ENCODE measurements at places on chromosomes 1 and 21.

GRCh38 chr1:210332719-210333398 lies 4.2 kb downstream of the HHAT start:
- H3K4me3 ChIP-seq: no peak overlapping the region
- H3K4me1 ChIP-seq: peaks cover 31% of the 10 kb centered on the region
- no peak overlapping the region for H3K27ac ChIP-seq

DNA sequence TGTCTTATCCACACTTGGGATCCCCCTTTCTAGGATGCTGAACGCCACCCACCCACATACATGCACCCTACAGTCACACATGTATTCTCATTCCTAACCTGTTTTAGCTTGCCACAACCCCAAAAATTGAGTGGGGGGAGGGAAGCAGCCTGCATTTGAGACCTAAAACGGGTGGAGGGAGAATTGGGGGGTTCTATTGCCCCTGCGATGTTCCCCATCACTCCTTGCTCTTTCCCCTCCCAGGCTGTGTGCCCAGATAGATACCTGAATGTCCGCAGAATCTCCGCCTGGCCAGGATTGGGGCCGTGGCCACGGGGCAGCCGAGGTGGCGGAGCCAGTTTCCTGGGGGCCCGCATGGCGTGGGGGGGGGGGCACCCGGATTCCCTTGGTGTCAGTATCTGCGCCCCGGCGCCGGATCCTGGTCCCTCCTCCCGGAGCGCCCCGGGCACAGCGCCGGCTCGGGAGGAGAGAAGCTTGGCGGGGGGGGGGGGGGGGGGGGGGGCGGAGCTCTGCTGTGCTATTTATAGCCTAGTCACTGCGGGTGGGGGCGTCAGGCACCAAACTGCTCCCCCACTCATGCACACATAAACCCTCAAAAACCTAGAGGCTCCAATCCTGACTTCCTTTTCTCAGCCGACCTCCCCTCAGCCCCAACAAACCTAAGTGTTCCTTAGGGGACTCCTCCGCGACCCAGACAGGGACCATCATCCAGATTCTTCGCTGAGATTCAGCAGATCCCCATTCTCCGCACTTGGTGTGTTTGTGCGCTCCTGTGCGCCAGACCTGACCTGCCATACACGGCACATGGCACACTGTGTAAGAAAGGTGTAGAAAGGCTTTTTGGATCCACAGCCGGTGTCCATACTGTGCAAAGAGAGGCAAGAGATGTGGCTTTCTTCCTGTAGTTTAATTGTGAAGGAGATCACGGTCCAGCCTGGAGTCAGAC lies 1.9 kb downstream of the ANKRD34A start:
- peak overlapping the region; percentile 56 for H3K4me3 ChIP-seq
- peak overlapping the region; percentile 91 for H3K27ac ChIP-seq
- no peaks in the 10 kb centered on the region for H3K36me3 ChIP-seq
- DNase-seq: peak; percentile 38
- H3K27me3 ChIP-seq: no peaks in the 10 kb centered on the region

GRCh38 chr1:235566084-235566483 lies 61.8 kb upstream of the B3GALNT2 start:
- no peak for DNase-seq
- no peaks in the 10 kb centered on the region for H3K4me1 ChIP-seq
- H3K4me3 ChIP-seq: no peak overlapping the region
- H3K27ac ChIP-seq: no peak overlapping the region
- H3K36me3 ChIP-seq: no peaks in the 10 kb centered on the region

DNA sequence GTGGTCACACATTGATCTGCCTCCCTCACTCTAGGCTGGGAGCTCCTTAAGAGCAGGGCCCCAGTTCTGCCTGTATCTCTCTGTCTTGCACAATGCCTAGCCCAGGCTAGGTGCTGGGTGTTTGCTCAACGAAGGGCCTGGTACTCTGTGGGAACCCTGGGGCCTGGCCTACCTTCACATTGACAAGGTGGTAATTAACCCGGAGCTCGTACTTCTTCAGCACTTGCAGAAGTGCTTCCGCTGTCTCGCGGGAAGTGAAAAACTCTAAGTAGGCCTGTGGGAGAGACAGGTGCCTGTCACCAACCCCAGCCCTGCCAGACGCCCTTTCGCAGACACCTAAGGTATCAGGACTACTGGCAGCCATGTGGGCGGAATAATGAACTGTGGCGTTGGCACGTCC lies 13.7 kb downstream of the MTHFR start:
- H3K4me3 ChIP-seq: no peak overlapping the region
- DNase-seq: peak; percentile 66
- peak overlapping the region; percentile 93 for H3K27ac ChIP-seq
- H3K4me1 ChIP-seq: peaks cover 98% of the 10 kb centered on the region
- H3K27me3 ChIP-seq: no peaks in the 10 kb centered on the region

GRCh38 chr1:206808615-206809014 lies 36.3 kb upstream of the IL10 start:
- no peak overlapping the region for H3K27ac ChIP-seq
- DNase-seq: no peak
- no peaks in the 10 kb centered on the region for H3K4me1 ChIP-seq

DNA sequence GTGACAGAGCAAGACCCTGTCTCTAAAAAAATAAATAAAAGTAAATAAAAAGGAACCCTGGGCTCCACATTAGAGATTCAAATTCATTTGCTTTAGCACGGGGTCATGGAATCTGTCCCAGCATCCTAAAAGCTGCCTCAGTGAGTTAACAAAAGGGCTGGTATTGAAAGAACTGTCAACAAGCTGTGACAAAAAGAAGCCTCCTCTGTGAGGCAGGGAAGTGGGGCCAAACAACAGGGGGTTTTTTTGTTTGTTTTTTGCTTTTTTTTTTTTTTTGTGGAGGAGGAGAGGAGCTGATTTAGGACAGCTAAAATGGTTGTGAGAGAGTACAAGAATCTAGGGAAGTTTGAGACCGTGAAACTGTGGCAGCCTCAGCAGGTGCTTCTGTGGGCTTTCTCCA lies 115.7 kb downstream of the LIPI start:
- no peaks in the 10 kb centered on the region for H3K27me3 ChIP-seq
- no peaks in the 10 kb centered on the region for H3K36me3 ChIP-seq
- DNase-seq: no peak
- H3K27ac ChIP-seq: no peak overlapping the region
- H3K4me3 ChIP-seq: no peak overlapping the region

DNA sequence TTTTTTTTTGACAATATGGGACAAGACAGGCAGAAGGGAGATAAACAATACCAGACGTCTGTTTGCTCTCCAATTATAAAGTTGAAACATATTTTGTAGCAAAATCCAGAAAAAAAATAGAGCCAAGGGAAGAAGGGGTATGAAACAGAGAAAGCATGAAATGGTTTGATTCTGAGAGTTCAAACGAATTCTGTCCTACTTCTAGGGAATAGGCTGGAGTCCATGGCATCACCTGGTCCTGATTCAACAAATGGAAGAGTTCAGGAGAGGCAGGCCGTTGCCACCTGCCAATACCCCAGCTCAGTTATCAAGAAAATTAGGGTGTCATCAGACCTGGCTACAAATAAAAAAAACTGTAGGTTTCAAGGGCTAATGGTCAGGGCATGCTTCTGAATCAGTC lies 71.8 kb downstream of the CLSTN1 start:
- no peak for DNase-seq
- no peak overlapping the region for H3K4me3 ChIP-seq
- no peaks in the 10 kb centered on the region for H3K36me3 ChIP-seq
- H3K27ac ChIP-seq: no peak overlapping the region
- H3K4me1 ChIP-seq: peaks cover 22% of the 10 kb centered on the region

DNA sequence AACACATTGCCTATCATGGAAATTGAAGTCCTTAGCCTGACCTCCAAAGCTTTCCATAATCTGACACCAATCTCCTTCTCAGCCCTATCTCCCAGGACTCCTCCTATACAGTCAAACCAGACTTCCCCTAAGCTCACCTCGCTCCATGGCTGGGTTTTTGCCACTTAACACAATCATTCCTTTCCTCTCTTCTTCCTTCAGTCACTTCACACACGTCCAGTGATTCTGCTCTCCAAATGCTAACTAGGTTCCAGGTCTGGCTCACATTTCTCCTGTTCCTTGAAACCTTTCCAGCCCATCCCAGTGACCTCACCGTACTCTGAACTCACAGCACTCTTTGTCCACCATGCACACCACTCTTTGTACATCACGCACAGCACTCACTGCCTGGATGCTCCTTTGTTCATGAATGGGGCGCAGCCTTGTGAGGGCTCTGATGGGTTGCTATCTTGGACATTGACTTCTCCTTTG lies 98.4 kb downstream of the GLUL start:
- DNase-seq: no peak
- H3K4me3 ChIP-seq: no peak overlapping the region
- H3K36me3 ChIP-seq: no peaks in the 10 kb centered on the region
- H3K4me1 ChIP-seq: peaks cover 37% of the 10 kb centered on the region
- no peaks in the 10 kb centered on the region for H3K27me3 ChIP-seq

DNA sequence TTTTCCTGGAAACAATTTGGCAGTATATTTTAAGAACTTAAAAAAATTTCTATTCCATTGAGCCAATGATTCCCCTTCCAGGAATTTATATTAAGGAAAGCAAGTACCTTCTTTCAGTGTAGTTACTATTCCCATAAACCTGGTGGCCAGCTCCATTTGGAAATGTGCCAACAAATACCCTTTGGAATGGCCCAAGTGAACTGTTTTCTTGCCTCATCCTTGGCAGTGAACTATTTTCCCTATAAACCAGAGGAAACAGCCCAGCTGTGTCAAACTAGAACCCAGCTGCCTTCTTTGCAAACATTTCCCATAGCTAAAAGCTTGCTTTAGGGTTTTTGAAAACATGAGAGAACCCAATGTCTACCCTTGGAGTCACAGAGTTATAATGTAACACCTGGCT lies 496.9 kb downstream of the NEGR1 start:
- peaks cover 4% of the 10 kb centered on the region for H3K4me1 ChIP-seq
- H3K4me3 ChIP-seq: no peak overlapping the region
- no peaks in the 10 kb centered on the region for H3K36me3 ChIP-seq
- no peaks in the 10 kb centered on the region for H3K27me3 ChIP-seq

DNA sequence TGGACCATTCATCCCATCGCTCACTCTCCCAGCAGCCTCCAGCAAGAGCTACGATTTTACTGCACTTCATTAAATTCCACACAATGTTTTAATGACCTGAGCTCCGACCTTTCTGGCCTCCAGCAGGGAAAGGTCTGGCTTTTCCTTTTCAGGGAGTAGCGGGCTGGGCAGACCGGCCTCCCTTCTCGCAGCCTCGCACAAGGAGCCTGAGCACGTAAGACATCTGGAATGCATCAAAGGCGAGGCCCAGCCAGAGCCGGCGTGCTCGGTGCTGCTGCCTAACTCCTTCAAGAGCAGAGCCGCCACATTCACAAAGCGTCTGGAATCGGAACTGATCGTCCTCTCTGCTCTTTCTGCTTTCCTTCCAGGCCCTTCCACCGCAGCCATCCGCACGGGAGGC lies 32.5 kb upstream of the FHAD1 start:
- no peak overlapping the region for H3K4me3 ChIP-seq
- DNase-seq: peak; percentile 32
- peaks cover 21% of the 10 kb centered on the region for H3K4me1 ChIP-seq
- no peaks in the 10 kb centered on the region for H3K27me3 ChIP-seq

- no peak overlapping the region for H3K27ac ChIP-seq
- no peaks in the 10 kb centered on the region for H3K27me3 ChIP-seq
- no peaks in the 10 kb centered on the region for H3K36me3 ChIP-seq
- DNase-seq: peak; percentile 26
- H3K4me1 ChIP-seq: no peaks in the 10 kb centered on the region
These were observed 810.2 kb upstream of the ADAMTS5 start for GRCh38 chr21:27776925-27777553.

GRCh38 chr1:9347095-9347850 lies 54.6 kb downstream of the SPSB1 start:
- H3K4me3 ChIP-seq: no peak overlapping the region
- H3K27ac ChIP-seq: no peak overlapping the region
- H3K4me1 ChIP-seq: peaks cover 28% of the 10 kb centered on the region
- H3K36me3 ChIP-seq: no peaks in the 10 kb centered on the region

DNA sequence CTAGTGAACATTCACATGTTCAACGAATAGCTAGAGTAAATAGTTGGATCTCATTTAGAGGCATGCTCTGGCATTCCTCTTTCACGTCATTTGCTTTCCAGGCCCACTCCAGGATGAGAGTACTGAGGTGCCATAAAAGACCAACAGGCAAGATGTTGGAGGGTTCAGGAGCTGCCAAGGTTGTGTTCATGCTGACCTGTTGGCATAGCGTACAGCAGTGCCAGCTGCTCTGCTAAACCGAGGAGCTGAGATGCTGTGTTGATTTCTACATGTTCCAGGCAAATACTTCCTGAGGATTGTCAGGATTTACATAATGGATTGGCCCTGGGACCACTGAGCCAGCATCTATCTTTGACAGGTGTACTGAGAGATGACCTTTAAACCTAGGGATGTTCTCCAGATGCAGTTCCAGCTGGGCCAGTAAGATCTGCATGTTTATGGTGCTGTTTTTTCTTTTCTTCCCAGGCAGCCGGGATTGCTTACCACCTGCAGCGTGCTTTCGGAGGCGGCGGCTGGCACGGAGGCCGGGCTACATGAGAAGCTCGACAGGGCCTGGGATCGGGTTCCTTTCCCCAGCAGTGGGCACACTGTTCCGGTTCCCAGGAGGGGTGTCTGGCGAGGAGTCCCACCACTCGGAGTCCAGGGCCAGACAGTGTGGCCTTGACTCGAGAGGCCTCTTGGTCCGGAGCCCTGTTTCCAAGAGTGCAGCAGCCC lies 66.9 kb downstream of the DISC1 start:
- H3K27me3 ChIP-seq: no peaks in the 10 kb centered on the region
- no peak overlapping the region for H3K4me3 ChIP-seq
- no peaks in the 10 kb centered on the region for H3K36me3 ChIP-seq
- no peak for DNase-seq

DNA sequence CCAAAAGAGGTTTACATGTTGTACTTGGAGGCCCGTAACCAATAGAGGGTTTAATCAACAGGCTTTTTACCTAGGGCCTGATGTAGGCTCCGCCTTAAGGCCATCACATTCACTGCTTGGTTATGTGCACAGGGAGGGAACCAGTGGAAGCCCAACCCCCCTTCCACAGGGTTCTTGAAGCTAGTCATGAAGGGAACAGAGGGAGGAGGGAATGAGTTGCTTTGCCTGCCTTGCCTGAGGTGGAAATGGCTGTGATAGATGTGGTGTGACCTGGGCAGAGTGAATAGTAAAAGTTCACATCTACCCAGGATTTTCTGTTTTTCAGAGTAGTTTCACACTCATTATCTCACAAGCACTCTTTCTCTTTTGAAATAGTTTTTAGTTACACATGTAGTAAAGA lies 215.1 kb downstream of the ST6GALNAC3 start:
- no peaks in the 10 kb centered on the region for H3K36me3 ChIP-seq
- H3K27ac ChIP-seq: no peak overlapping the region
- no peak overlapping the region for H3K4me3 ChIP-seq
- no peaks in the 10 kb centered on the region for H3K4me1 ChIP-seq
- no peaks in the 10 kb centered on the region for H3K27me3 ChIP-seq
- DNase-seq: no peak

Data from heart right ventricle (tissue), 16 donors.